ENCODE measurements at places on chromosomes 16 and 17.
A peak's percentile ranks its signal among the peaks of the same experiment; 100 is the strongest.

- peak; percentile 66 for DNase-seq
Measured at GRCh38 chr16:26614237-26614841, 452.4 kb upstream of the C16orf82 start.

DNA sequence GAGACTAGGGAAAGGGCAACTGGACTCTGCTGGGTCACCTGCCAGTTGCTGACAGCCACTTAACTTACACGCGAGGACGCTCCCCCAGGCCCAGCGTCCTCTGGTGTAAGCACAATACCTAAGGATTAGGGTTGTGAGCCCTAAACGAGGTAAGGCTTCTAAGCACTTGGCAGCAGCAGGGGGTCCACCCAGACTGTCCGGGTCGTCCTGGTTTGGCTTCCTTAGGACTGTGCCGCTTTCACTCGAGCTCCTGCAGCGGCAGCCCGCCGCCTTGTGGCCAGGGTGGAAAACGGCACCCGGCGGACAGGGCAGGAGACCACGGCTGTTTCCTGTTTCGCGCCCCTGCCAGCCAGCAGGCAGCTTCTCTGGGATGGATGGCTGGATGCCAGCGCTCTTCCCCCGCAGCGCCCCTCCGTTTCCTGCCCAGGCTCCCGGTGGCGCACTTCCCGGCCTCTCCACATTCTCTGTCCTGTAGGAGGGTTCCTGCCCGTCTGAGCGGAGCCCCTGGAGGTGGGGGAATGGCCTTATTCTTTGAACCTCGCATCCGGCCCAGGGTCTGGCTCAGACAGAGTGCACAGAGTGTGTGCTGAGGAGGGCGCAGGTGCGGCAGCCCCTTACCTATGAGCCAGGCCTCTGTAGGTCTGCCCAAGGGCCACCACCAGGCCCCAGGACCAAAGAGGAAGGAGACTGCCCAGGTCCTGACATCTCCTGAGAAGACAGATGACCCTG, 47.0 kb upstream of the AMZ2 start:
- peak; percentile 59 for DNase-seq

- DNase-seq = no peak
Measured at GRCh38 chr17:18037486-18037885, 1.5 kb downstream of the ATPAF2 start.

- DNase-seq = no peak
Measured at GRCh38 chr16:20636671-20637070, 60.5 kb upstream of the ACSM2B start.

- DNase-seq = no peak
Measured at GRCh38 chr17:2904135-2904534, 107.9 kb downstream of the RAP1GAP2 start.

DNA sequence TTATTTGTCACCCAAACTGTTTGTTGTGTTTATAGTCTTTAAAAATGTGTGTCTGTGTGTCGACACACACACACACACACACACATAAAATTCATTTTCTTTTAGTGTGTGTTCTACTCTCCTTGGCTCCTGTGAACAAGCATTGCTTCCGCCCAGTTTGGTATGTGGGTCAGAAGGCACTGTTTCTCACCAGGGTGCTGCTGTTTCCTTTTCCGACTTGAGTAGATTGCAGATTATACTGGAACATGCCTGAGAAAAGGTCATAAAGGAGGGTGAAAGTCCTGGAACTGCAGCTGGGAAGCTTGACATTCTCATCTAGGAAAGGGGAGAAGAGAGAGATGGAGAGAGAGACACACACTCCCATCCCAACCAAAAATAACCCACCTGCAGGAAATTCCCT, 330.3 kb downstream of the BCAS3 start:
- no peak for DNase-seq

- peak; percentile 33 for DNase-seq
Measured at GRCh38 chr17:81514739-81515529, 2.3 kb upstream of the ACTG1 start.

GRCh38 chr16:53092284-53092683, 37.5 kb downstream of the CHD9 start:
- no peak for DNase-seq

- no peak for DNase-seq
Measured at GRCh38 chr16:48978501-48978900, 303.1 kb downstream of the CBLN1 start.

DNA sequence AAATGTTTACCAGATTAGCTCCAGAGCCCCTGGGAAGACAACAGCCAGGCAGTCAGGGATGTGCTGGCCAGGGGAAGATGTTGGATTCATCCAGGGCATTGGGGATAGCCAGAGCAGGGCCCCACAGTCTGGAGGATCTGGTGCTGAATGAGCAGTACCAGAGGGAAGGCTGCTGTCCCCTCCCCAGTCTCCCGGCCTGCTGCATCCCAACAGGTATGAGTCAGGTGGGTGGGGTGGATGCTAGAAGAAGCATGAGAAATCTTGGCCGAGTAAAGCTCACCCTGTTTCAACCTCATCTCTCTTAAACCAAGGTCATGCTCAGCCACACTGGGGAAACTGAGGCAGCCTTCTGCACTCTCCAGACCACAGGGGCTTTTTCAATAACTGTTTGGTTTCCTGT, 71.9 kb upstream of the SEC14L1 start:
- no peak for DNase-seq

GRCh38 chr16:80327740-80328139, 213.1 kb upstream of the DYNLRB2 start:
- no peak for DNase-seq

GRCh38 chr17:16048811-16049449, 49.3 kb downstream of the TTC19 start:
- DNase-seq = no peak

- no peak for DNase-seq
Measured at GRCh38 chr16:65489531-65490023, 367.7 kb upstream of the CDH11 start.

DNA sequence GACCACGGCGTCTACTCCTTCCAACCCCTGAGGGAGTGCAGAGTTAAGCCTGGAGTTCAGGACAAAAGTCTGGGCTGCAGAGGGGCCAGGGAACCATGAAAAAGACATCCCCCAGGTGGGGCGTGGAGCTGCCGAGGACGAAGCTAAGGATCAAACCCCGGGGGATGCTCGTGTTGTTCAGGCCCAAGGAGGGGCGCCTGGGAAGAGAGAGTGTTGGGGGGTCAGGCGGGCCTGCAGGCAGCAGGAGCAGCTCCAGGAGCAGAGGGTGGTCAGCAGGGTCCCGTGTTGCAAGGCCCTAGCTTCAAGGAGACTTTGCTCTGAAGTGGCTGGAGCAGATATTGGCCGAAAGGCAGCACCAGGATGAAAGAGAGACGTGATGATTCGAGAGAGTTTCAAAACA, 26.7 kb downstream of the NECAB2 start:
- no peak for DNase-seq

DNA sequence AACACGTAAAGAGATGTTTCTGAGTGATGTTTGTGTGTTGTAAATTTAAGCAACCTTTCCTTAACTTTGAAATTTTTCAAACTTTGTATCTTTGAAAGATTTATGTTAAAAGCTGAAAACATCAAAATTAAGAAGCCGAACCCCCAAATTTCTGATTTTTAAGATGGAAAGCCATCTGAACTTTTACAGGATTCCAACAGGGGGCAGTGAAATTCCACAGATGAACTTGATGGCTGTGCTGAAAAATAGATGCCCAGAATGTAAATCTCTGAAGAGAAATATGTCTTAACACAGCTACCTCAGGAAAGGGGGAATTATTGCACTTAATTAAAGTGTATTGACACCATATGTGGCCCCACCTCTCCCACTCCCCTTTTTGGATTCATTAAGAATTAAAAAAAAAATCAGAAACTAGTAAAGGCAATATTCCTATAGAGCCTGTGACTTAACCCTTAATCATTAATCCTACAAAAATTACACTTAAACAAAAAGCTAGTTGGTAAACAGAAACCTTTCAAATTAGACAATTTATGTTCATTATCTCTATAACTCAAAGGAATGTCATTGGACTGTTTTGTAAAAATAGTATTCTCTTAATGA, 597.9 kb downstream of the KCNJ2 start:
- DNase-seq = no peak

All from T-helper 2 cell (primary cell).